Ovary (tissue), 10 donors: ENCODE measurements at places on chromosomes 12 and 14. TPM values are rescaled to one million over a fixed set of nuclear protein-coding genes. Genes with fewer than 3 reads are reported as not detected.

SMOC1 gene
- 0.55 TPM for total RNA-seq

ADCY4 gene
- 25.4 TPM for total RNA-seq

GNPTAB gene
- 24.2 TPM for total RNA-seq

- no peak for DNase-seq
These were observed 177.6 kb downstream of the CALM1 start for GRCh38 chr14:90574188-90575131.

ABCC9 gene
- total RNA-seq: 15.6 TPM

DNA sequence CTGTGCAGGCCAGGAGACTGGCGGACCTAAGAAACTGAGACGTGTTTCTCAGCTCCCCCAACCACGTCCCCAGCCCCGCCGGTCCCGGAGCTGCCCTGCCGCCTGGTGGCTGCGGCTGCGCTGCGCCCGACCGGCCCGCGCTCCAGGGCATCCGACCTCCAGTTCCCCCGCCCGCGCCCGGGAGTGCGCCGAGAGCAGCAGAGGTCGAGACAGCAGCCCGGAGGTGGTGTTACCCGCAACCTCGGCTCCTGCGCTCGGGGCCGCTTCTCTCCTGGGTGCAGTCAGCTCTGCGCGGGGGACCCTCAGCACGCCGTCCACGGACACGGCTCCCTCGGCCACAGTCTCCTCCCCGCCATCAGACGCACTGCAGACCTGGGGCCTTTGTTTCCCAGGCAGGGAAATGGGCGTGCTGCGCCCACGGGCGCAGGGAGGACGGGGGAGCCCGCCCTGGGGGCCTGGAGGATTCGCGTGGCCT lies 21.6 kb upstream of the GPR132 start:
- DNase-seq: peak; percentile 64

GRCh38 chr14:34184126-34184525 lies 233.3 kb upstream of the EGLN3 start:
- no peak for DNase-seq

DNA sequence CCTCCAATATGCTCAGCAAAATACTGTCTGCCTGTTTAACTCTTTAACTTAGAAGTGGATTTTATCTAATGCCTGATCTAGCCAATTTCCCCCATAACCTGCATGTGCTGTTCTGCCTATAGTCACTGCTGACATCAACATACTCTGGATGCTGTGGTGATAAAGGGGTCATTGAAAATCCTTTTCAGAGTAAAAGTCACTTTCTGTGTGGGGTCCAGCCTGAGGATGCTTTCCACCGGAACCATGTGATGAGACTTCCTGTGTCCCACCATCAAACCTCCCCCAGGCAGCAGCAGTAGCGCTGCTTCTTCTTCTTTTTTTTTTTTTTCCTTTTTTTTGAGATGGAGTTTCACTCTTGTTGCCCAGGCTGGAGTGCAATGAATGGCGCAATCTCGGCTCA lies 607.0 kb downstream of the BCL11B start:
- DNase-seq: no peak
